Kasumi-1 (cell line): ENCODE measurements at places on chromosomes 2 and 18.
A peak's percentile ranks its signal among the peaks of the same experiment; 100 is the strongest.

- DNase-seq, result no peak
Measured at GRCh38 chr2:32678825-32679224, 51.0 kb downstream of the TTC27 start.

DNA sequence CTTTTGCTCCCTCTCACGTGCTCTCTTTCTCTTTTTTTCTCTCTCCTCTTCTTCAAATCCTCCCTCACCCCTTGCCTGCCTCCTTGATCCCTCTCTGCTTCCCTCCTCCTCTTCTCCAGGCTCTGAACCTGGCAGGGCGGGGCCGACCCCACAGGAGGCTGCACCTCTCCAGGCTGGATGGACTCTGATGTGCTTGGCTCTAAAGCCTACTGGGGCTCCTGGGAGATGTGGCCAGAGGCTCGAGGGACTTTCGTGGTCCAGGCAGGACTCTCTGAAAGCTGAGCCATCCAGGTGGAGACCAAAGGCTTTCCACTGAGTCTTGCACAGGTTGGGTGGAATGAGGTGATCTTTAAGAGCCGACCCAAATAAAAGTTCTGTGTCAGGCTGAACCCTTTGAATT is 25.4 kb downstream of the DYSF start:
- DNase-seq, result no peak

- no peak for DNase-seq
Measured at GRCh38 chr2:129518937-129519336, 460.5 kb upstream of the RAB6C start.

DNA sequence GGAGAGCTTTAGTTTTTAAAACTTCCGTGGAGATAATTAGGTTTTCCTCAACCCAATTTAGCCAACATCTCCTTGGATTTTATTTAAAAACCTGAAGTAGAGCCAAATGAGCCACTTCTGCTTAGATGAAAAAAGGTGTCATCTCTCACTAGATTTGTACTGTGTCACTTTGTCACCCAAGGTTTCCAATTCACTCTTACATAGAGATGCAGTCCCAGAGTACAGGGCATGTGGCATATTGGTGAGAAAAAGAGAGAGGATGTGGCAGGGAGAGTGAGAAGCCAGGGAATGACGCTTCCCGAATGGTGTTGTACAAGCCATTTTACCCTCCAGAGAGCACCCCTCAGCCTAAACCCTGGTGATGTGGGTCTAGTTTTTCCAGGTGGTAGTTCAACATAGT is 44.4 kb upstream of the CTLA4 start:
- DNase-seq, result no peak

DNA sequence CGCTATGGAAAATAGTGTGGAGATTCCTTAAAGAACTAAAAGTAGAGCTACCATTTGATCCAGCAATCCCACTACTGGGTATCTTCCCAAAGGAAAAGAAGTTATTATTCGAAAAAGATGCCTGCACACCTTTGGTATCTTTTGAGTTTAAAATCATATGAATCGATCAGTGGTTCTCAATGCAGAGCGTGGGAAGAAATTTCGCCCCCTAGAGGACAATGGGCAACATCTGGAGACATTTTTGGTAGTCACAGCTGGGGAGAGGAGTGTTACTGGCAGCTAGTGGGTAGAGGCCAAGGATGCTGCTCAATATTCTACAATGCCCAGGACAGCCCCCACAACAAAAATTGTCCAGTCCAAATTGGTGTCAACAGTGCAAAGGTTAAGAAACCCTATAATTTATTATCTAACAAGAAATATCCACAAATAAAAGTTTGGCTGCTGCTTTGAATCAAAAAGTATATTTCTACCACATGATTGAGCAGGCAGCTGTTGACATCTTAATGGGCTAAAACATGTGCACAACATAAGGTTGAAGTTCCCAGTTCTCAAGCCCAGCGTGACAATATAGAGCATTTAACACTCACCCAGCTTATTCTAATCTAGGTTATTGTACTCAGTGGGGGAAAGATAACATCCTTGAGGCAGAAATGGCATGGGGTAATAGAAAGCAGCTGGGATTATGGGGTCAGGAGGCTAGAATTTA is 425.7 kb downstream of the LRATD1 start:
- peak; percentile 53 for DNase-seq

GRCh38 chr2:95530734-95531133 is 46.2 kb upstream of the TRIM43B start:
- DNase-seq, result no peak

DNA sequence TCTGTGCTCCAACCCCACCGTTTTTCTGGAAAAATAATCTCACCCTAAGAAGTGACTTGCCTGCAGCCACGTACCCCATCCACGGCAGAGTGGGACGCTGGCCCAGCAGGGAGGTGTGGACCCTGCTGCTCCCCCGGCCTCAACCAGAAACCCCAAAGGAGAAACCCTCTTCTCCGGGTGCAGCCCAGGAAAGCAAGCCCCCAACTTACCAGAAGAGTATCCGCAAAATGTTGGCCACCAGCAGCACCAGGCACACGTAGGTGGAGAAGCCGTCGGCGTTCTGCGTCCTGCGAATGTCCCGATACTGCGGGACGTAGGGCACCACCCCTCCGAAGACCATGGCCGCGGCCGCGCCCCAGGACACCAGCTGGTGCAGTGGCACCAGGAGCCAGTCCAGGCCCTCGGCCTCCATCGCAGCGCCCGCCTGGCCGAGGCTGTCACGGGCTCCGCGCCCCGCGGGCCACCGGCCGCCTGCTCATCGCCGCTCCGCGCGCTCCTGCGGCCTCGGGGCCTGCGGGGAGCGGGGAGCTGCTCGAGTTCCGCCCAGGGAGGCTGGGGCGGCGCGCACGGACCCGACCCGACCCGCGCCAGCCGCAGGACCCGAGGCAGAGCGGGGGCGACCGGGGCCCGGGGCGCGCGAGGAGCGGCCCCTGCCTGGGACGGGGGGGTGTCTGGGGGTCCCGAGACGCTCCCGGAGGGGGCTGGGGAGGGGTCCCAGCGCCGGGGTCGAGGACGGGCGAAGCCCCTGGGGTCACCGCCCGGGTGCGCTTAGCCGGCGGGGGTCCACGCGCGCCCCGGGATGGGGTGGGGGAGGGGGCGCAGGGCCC is 725 bp downstream of the SLC66A2 start:
- DNase-seq, result no peak

DNA sequence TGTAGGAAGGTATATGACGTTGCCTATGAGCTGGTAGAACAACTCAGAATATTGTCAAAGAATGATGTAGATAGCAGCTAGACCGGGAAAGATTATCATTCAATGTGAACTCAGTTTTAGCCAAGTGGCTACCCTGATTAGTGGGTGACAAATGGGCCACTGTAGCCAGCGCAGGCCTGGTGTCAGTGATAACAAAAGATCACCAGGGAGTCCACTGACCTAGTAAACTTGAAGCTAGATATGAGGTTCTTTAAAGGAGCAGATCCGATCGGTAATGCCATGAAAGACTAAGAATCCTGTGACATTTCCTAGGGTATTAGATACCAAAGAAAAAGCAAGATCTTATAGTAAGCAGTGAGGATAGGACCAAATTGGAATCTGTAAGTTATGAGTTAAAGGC is 180.9 kb downstream of the GCA start:
- no peak for DNase-seq

- DNase-seq, result no peak
Measured at GRCh38 chr2:1788478-1788959, 44.2 kb upstream of the PXDN start.

- DNase-seq, result no peak
Measured at GRCh38 chr2:165634855-165635254, 159.2 kb downstream of the GALNT3 start.

DNA sequence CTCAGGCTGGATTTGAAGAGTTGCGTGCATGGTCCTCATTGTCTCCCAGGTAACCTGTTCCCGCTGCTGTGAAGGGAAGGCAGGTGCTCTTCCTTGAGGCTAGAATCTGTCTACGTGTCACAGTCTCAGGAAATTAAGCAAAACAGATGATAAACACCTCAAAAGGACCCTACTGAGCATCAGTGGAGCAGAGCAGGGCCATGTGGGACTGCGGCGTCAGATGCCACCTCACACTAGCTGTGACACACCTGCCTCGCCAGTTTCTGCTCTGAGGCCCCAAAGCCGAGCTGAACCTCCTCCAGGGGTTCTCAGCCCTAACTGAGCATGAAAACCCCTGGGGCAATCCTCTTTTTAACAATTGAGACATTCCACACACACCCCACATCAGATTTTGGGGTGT is 2.0 kb downstream of the C2orf92 start:
- no peak for DNase-seq

GRCh38 chr2:124325667-124326440 is 300.8 kb downstream of the CNTNAP5 start:
- DNase-seq, result peak; percentile 31

DNA sequence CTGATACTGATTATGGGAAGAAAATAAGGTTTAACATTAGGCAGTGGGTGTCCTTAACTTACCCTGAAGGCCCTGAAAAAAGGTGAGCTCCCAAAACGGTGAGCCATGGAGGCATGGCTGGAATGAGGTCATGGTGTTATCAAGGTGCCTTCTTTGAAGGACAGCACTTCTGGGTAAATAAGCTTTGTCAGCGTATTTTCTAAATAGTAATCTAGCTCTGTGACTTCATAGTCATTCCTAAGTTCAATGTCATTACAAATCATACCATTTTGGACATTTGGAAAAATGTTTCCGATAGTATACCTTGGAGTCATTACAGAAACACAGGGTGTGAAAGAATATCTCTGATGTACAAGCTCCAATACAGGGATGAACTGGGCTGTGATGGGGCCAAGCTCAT is 35.2 kb upstream of the CNGA3 start:
- DNase-seq, result no peak

- DNase-seq, result no peak
Measured at GRCh38 chr2:58063641-58064040, 17.0 kb downstream of the VRK2 start.

DNA sequence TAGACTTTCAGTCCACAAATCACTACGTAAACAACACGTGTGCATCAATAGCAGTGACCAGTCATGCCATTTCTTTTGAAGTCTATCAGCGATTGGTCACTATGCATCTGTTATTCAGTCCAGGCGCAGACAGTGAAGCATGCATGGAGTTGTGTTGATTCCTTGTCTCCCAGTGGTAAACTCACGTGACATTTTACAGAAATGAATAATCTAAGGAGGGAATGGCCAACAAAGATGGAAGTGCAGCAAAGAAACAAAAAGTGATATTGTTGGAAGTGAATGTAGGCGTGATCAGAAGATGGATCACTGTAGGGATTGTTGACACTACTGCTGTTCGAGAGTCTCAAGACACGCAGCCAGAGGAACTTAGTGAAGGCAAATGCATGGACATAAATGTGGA is 317.8 kb upstream of the MGAT5 start:
- DNase-seq, result no peak
